ENCODE measurements at places on chromosomes 13 and 19. TPM values are rescaled to one million over a fixed set of nuclear protein-coding genes. Genes with fewer than 3 reads are reported as not detected.

GRCh38 chr13:52787235-52787634 lies 47.6 kb upstream of the CNMD start:
- no peak for DNase-seq

- no peak for DNase-seq
Measured at GRCh38 chr19:5772416-5772815, 12.1 kb downstream of the PRR22 start.

GRCh38 chr19:28578786-28579505 lies 634.0 kb downstream of the UQCRFS1 start:
- no peak for DNase-seq

MAST1 gene
- total RNA-seq, result 0.42 TPM

Data from myocyte (in vitro differentiated cells).